CD4-positive, alpha-beta T cell treated with Interleukin-6 at 100 ng/mL for 8 hours (primary cell): ENCODE measurements at places on chromosomes 5 and 9.

DNA sequence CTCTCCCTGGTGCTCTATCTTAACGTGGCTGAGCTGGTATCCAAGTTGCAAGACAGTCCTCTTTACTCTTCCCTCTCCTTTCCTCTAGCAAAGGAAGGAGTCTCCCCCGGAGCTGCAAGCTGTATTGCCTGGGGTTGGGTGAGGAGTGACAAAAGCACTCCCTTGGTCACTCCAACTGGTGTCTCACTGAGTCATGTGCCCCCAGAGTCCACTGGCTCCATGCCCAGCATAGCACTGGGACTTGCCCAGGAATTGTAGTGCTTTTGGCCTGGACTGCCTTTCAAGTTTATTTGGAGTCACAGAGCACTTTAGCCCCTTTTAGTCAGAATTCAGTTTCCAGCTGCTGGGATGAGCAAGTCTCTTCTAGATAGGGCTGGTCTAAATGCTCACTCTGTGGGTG is 82.6 kb upstream of the FST start:
- DNase-seq: no peak

GRCh38 chr5:154193283-154193682 is 2.8 kb downstream of the GALNT10 start:
- no peak for DNase-seq

- DNase-seq: no peak
Observed at GRCh38 chr5:6710551-6711318, 2.5 kb upstream of the TENT4A start.

DNA sequence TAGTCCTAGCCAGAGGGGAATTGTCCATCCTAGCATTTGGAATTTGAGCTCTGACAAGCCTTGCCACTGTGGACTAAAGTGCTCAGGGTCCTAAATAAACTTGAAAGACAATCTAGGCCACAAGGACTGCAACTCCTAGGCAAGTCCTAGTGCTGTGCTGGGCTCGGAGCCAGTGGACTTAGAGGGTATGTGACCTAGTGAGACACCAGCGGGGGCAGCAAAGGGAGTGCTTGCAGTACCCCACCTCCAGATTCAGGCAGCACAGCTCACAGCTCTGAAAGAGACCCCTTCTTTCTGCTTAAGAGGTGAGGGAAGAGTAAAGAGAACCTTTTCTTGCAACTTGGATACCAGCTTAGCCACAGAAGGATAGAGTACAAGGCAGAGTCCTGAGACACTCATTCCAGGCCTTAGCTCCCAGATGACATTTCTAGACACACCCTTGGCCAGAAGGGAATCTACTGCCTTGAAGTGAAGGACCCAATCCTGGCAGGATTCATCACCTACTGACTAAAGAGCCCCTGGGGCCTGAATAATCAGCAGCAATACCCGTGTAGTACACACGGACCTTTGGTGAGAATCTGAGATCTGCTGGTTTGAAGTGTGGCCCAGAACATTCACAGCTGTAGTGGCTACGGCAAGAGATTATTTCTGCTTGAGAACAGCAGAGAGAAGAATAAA is 164.6 kb downstream of the CCDC171 start:
- no peak for DNase-seq

DNA sequence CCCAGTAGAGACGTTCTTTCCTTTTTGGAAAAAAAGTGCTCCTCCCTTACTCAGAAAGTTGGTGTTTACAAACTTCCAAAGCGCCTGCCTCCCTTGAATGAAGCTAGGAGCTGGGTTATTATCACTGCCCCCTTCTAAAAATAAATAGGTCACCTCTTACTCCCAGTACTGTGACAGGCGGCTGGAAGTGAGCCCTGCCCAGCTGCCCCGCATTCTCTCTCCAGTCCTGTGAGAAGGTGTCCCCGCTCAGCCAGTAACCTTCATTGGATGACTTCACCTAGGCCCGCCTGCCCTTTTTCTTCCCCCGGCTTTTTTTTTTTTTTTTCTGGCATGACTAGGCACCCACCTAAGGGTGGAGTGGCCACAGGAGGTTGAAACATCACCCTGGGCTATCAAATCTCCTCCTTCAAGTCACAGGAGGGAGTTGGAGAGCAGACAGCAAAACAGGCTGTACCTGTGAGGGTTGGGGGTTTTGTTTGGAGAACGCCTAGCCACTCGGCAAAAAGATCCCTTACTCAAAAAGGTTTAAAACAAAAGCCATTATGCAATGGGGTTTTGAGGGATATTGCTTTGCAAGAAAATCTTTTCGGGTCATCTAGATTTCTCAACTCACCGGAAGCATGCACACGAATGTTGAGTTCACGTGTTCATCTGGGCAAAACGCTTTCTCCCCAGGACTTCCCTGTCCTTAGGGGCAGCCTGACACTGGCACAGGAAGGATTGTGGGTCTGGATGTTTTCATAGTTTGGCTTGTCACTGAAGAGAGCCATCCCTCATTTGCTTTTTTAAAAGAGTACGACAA is 43.3 kb upstream of the ZNF622 start:
- DNase-seq: no peak

DNA sequence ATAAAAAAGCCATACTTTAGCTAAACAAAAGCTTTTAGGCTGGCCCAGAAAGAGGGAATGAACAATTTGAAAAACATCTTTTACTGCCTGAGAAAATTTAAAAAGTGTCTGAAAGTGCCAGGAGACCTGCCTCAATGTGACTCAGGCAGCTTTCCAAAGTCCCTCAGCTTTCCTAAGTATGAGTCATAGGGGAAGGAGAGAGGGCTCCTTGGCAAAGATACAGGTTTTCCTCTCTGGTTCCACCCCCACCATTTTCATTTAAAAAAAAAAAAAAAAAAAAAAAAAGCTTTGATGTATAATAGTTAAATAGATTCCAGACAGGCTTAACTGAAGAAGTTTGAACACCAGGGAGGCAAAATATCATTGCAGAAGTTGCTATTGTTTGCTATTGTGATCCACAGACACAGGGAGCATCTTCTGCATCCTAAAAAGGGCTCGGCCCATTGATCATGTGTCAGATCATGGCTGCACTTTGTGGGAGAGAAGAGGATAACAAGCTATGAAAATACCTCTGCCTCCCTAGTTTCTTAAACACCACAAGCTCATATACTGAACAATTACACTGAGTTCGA is 71.5 kb downstream of the MRPS27 start:
- DNase-seq: no peak

DNA sequence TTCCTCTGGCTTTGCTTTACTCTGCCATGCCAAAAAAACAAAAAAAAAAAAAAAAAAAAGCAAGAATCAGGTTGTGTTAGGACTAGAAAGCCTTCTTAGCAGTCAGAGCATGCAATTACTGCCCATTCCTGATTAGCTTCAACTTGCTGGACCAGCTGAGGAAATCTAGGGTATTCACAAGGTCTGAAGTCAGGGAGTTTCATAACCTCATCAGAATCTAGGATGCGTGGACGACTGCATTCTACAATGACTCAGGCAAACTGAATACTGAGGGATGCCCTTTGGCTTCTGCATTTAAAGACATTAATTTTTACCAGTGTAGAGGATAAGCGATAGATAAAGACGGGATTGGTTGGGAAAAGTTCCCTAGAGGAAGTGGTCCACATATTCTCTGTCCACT is 39.2 kb upstream of the SHOC1 start:
- no peak for DNase-seq

GRCh38 chr9:121156263-121156731 is 45.4 kb downstream of the RAB14 start:
- no peak for DNase-seq
